ENCODE measurements at places on chromosomes 12 and 14. TPM values are rescaled to one million over a fixed set of nuclear protein-coding genes. Genes with fewer than 3 reads are reported as not detected.
A peak's percentile ranks its signal among the peaks of the same experiment; 100 is the strongest.

FBLN5 gene
- 1.1 TPM for total RNA-seq

REP15 gene
- 2.0 TPM for total RNA-seq

TMEM253 gene
- total RNA-seq = 0.19 TPM

RNASE13 gene
- total RNA-seq = not detected

PLCZ1 gene
- total RNA-seq = not detected

GRCh38 chr12:106107566-106107965, 31.2 kb downstream of the NUAK1 start:
- DNase-seq = no peak

DNA sequence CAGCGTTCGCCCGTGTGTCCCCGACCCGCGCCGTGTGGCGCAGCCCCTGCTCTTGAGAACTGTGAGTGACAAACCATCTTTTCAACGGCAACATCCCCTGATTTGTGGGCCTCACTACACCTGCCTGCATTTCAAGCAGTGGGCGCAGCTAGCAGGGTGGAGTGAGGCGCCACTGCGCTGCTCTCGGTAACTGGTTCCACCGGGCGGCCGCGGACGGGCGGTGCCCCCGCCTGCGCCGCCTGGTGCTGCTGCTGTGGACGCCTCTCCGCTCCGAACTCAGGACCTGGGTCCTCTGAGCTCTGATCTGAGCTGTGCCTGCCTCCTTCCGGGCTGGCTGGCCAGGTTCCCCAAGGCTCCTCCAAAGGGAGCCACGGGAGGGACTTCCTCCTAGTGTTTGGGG, 5.9 kb upstream of the DEGS2 start:
- no peak for DNase-seq

DNA sequence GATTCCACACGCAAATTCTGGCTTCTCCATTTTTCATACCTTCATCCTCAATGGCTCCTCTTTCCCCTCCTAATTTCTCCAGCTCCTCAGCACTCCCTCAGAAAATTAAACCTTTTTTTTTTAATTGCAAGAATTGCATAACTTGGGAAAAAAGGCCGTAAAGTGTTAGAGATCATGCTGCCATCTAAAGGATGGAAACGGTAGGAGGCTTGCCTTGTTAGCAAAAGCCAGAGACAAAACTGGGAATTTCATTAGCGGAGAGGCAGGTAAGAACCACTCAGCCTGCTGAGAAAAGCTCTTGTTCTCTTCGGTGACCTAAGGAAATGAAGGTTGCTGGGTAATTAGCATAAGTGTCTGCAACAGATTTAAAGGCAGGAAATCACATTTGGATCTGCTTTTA, 204.3 kb downstream of the AEBP2 start:
- peak; percentile 70 for DNase-seq

DNA sequence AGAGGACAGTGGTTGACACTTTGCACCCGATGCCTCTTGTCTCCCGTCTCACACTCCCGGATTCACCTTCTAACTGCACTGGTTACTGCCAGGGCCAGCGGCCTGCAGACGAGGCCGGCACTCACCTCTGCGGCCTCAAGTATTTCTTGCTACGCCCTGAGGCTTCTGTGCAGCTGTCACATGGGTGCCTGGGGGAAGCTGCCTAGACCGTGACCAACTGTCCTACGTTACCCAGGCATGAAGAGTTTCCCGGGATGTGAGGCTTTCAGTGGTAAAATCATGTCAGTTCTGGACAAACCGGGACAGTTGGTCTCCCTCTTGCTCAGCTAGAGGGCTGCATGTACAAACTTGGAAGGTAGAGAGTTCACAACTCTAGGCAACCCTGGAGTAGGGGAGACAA, 274.5 kb downstream of the GLT1D1 start:
- no peak for DNase-seq

GRCh38 chr12:10721651-10722501, 1.2 kb downstream of the YBX3 start:
- peak; percentile 98 for DNase-seq

DNA sequence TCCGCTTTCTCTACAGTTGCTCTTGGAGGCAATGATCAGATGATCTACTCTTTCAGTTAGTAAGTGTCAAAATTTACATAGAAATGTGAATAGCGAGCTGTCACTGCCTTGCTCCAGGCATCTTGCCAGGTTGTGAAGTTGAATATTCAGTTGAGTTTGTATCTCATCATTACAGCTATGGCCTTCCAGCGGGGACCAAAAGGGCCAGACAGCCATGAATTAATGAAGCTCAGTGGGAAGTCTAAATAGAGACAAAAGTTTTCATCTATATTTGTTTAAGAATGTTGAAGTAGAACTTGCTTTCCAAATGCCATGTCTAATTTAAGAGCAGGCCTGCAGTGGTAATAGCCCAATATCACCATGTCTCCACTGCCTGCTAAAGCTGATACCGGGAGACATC, 387.8 kb downstream of the FLRT2 start:
- DNase-seq = no peak

DNA sequence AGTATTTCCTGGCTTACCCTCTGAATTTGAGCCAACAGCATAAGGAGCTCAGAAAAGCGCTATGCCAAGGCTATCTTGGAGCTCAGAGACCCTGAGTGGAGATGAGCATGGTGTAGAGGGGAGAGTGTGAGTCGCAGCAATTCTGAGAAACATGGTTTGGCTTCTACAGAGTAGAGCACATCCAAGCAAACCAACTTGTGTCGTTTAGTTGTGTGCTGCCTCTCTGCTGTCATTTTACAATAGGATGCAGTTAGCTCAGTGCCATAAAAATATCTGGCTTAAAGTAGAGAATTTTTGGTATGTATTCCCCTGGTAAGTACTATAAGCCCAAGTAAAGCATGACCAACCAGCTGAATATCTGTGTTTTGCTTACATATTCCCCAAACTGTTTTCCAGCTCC, 249.2 kb downstream of the TRHDE start:
- no peak for DNase-seq

DNA sequence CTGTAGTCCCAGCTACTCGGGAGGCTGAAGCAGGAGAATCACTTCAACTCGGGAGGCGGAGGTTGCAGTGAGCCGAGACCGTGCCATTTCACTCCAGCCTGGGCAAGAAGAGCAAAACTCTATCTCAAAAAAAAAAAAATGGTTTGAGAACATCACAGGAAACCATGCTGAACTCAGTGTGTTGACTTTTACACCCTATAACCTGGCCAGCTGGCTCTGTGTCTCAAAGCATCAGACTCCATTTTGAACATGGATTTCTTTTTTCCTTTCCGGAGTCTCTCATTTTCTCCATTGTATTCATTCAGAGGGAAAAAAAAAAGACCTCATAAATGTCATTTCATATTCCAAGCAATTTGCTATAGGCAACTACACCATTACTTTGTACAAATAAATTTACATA, 63.2 kb upstream of the FOXN3 start:
- DNase-seq = no peak

- peak; percentile 3 for DNase-seq
These were observed 24.7 kb downstream of the SERPINA3 start for GRCh38 chr14:94636744-94637412.

GRCh38 chr12:26229910-26230309, 34.5 kb downstream of the SSPN start:
- no peak for DNase-seq

- no peak for DNase-seq
These were observed 129.9 kb upstream of the TMEM260 start for GRCh38 chr14:56449670-56450213.
